ENCODE measurements at places on chromosomes 5 and 9.

- no peak for DNase-seq
Measured at GRCh38 chr9:135147474-135147805, 60.0 kb downstream of the OLFM1 start.

GRCh38 chr5:78633700-78634099 lies 14.9 kb downstream of the LHFPL2 start:
- DNase-seq = no peak

DNA sequence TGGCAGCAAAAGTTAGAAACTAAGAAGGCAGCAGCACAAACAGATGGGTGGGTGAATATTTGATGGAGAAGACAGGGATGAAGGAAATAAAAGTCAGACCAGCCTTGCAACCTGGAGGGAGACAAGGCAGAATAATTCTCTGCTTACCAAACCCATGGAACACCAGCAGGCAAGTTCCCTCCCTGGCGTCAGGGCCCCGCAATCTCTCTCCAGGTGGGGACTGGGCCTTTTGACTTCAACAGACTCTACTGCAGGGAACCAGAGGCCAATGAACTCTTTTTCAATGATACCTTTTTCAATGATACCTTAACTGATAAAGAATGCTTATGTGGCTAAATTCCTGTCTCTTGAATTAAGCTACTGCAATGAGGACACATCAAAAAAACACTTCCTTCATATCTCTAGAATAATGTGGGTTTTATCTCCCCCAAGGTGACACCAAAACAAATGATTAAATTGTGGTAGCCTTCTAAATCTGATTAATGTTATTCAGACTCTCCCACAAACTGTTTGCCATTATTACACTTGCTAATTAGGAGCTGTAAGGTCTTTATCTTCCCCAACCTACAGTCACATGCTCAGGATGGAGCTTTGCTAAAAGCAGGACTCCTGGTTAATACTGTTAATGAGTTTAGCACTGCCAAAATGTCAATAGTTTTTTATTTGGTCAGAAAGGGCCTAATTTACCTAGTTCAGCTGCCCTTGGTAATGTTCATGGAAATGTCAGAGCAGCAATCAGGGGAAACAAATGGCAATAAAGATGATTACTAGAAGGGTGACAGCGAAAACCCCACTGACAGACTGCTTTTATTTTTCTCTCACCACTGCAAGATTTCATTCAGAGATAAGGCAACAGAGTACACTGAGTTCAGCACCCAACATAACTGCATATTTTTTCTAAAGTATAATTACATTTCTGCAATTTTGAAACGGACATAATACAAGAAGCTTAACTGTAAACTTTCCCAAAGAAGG lies 165.5 kb downstream of the TSSK1B start:
- no peak for DNase-seq

DNA sequence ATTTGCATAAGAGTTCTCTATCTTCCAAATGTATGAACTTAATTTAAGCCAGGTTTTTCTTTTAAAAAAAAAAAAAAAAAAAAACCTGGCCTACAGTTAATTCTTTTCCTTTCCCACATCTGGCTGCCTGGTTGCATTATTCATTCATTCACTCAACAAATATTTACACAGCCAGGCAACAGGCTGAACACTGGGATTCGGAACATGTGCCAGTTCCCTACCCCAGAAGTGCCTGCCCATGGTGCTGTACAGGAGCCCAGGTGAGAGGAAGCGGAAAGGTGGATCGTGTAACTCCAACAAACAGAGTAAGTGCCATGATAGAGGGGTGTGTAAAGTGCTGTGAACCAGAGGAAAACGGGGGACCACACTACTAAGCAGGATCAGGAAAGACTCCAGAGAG lies 93.6 kb downstream of the CDK5RAP2 start:
- no peak for DNase-seq

DNA sequence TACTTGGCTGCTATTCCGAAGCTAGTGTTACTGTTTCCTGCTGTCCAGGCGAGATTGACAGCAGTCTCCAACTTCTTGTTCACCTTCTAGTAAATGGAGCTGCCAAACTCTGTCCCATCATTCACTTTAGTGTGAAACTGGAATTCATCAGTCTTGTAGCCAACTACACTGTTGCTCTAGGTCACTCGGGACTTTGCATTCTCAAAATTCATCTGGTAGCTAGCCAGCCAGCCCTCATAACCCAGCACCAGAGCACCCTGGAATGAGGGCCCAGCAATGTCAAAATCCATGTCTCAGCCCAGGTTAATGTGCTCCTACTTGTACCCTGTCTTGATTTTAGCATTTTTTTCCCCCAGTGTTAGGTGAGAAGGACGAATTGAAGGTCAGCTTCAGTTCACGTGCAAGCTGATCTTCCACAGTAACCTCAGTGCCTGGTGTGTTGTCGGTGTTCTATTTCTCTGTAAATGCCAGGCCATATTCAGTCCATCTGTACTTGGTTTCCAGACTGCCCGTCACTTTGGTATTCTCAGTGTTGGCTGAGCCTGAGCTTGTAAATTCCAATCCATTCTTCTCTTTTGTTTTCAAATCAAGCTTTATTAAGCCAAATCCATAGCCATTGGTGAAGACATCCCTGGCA lies 28.9 kb downstream of the ZNF169 start:
- no peak for DNase-seq

DNA sequence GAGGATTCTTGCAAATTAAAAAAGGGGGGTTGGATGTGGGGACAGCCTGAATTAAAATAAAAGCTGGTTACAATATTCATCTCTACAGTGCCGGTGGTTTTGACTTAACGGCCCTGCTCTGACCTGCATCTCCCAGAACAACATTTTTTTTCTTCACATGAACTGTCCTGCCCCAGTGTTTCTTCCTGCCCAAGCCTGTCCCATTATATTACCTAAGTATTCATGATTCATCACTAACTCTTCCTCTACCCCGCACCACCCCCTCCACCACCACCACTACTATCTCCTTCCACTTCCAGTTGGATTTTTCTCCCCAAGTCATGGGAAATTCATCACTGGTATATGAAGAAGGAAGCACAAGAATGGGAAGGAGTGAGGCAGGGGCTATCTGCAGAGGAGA lies 90.1 kb downstream of the ZFAND5 start:
- no peak for DNase-seq

- DNase-seq = no peak
Measured at GRCh38 chr5:142922223-142922952, 152.2 kb downstream of the ARHGAP26 start.

DNA sequence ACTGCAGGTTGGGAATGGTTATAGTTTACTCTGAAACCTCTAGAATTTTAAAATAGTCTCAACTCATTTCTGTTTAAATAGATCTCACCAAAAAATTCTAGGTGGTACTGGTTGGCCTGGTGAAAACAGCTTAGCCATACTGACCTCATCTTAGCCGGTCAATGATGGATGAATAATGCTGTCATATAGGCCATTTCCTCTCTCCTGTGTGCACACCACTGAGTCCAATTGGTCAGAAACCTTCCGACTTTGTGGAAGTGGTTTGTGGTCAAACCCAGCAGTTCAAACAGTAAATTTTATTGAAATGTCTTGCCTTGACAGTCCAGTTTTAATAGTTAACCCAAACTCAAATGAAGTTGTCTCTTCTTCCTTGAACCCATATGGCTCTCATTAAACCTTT lies 98.6 kb downstream of the GIN1 start:
- DNase-seq = no peak

DNA sequence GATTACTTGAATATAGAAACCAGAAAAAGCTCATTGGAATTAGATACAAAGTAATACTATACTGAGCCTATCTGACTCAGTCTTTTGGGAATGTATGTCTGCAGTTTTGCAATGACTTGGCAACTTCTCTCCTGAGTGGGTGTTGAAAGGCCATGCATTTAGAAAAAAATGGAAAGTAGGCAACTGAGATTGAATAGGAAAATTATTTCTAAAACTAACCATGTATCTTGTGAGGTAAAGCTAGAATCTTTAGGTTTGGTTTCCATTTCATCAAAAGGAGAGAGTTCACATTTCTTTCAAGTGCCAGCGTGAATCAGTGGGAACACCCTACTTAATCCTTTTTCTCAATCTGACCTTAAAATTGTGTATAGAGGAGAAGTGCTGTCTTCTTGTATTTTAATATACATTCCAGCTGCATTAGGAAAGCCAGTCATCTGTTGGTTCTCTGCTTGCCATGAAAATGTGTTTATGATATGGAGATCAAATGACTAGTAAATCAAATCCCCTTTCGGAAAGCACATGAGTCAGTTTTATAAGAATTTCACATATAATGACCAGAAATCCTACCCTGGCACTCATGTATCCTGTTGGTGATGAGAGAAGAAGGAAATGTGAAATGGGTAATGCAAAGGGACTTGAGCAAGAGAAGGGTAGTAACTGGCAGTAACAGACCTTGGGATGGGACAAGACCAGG lies 30.4 kb downstream of the NFX1 start:
- DNase-seq = no peak

DNA sequence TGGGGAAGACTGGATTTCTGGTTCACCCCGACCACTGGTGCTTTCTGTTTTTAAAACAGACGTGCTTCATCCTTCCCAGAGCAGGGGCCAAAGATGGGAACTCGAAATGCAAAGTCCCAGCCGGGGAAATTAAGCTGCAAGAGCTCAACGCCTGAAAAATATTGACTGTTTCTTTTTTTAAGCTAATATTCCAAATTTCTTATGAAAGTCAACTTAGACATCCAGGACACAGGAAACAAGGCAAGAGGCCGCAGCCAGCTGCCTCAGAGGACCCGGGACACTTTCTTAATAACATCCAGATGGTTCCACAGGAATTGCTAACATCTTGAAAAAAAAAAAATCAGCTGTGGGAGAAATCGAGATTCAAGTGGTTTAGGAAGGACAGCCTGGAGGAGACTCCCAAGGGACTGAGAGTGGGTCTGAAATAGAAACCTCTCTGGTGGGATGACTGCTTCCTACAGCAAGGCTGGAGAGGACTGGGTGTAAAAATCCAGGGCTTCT lies 144.9 kb downstream of the FGF1 start:
- no peak for DNase-seq

GRCh38 chr5:157616785-157617184 lies 35.5 kb downstream of the SOX30 start:
- no peak for DNase-seq

DNA sequence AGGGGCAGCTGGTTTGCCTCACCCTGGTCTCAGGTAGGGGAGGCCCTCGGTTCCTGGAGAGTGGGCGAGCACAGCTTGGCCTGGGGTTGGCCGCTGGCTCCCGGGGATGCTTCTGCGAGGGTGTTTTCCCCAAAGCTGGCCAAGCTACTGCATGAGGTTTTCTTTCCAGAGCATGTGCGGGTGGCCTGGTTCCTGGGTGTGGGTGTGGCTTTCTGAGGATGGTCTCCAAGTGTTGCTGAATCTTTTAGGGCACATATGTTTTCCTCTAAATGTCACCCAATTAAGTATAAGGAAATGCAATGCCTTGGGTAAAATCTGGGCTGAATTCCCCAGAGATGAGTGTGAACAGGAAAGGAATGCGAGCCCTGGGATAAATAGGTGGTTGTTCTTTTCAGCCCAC lies 115.8 kb upstream of the ICE1 start:
- DNase-seq = no peak

DNA sequence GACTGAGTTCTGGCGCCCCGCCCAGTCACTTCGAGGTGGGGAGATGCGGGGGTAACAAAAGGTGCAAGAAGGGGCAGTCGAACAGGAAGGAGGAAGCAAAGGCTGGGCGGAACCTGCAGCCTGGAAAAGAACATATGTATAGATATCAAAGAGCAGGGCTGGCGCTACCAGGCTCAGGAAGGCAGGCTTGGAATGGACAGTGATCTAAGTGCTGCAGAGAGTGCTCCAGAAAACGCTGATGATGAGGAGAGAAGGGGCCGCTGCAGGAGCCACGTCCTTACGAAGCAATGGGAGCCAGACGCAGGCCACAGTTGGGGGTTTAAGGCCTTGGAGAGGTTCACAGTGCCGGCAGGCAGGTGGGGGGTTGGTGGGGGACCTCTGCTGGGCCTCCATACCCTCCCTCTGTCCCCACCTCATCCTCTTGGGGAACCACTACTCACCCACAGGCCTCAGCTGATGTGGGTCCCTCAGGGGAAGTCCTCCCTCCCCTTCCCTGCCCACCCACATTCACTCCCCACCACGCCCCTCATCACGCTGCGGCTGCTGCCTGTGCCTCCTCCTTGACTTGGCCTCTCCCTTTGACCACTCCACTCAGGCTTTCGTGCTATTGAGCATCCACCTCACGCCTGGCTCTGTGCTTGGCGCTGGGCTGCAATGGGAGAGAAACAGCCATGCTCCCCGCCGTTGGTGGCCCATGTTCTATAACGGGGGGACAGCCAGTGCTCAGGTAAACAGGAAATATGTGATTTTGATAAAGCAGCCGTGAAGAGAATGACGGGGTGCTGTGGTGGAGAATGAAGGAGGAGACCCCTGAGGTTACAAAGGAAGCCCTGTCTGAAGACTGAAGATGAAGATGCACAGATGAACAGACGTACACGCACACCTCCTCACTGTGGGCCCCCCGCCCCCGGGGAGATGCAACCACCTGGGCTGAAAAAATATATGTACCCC lies 40.5 kb upstream of the RPL26L1 start:
- DNase-seq = no peak

DNA sequence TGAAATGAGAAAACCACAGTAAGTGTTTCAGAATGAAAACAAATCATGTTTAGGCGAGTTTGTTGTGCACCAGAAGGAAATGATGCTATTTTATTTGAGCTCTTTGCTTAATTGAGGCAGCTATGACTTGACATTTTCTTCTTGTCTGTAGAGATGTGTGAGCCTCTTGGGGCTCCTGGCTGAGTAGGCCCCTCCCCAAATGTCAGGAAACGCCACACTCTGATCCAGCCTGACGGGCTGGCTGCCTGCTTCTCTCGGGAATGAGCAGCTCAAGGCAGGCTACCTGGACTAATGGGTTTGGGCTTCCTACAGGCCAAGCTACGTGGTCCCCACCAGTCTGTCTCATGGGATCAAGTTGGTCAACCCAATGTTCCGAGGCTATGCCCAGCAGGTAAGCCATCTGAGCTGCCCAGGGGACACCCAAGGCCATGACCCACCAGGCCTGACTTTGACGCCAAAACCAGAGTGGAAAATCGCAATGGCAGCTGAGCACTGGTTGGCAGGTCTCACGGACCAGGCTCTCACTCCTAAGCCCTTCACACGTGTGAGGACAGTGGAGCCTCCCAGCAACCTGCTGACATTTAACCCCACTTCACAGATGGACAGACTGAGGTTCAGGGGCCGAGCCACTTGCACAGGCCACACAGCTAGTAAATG lies 29.9 kb downstream of the USP20 start:
- DNase-seq = no peak

DNA sequence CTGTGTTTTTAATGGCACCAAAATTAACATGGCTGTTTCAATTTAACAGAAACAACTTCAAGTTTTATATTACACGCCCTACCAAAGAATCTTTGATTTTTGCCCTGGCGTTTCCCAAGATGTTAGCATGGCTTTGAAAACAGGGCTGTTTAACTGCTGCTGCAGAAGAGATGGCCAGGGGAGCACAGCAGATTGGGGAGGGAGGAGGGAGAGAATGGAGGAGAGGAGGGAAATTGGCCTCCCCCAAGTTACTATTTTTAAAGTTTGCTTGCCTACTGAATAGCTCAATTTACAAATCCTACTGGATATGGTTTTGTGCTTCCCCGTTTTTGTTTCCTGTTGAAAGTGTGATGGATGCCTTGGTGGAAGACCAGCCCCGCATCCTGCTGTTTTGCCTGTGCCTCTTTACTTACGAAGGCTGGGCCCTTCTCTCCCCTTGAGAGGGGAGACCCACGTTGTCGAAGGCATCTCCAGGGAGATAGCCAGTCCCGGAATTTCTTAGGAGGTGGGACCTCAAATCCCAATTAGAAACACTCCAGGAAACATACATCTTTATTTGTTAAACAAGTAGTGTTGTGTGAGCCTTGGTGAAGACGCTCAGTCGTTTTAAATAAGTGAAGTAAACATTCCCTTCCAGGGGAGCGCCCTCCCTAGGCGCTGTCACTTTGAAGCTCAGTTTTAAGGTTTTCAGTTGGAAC lies 98.6 kb downstream of the AOPEP start:
- DNase-seq = no peak

GRCh38 chr5:132437604-132438266 lies 52.8 kb downstream of the IRF1 start:
- DNase-seq = no peak
